ENCODE measurements at places on chromosomes 7 and 10.

DNA sequence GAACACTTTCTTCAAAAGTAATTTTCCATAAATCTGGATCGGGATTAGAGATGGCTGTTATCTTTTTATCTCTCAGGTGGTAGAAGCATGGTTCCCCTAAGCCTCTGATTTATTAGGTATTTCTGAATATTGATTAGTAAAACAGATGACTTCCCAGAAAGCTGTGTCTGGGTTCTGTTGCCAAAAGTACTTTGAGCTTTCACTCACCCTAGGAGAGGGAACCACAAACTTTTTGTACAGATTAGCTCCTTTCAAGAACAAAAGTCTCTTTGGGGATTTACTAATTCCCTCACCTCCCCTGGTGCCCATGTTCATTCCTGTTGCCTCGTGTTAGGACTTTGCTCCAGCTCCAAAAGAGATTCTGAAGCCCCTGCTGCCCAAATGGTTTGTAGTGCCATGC, 46.7 kb upstream of the STRIP2 start:
- no peak for DNase-seq

GRCh38 chr10:14573666-14574261, 200.9 kb downstream of the FAM107B start:
- DNase-seq: no peak

DNA sequence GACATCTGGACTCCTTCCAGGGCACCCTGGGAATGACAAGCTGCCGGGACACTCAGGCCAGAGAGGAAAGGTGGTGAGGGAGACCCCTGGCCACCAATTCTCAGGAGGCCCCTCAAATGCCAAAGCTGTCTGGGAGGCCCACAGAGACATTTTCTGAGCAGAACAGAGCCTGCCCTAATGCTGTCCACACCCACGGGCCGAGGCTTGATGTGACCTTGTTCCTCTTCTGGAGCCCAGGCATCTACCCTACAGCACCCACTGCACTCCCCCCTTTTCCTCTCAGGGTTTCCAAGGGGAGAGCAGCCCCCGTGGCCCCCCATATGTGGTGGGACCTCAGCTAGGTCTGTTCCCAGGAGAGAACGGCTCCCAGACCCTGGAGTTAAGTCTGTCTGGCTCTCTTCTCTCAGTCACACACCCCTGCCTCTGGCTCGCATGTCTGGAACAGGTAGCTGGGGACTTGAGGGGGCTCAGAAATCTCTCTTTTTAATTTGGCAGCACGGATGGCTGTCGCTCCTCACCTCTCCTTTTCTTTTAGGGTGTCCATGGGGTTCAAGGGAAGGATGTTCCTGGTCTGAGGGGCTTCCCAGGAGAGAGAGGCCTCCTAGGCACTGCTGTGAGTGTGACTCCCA, 16.8 kb upstream of the VOPP1 start:
- DNase-seq: no peak

- no peak for DNase-seq
Observed at GRCh38 chr7:133550145-133550544, 297.3 kb downstream of the EXOC4 start.

- no peak for DNase-seq
Observed at GRCh38 chr7:121012919-121013318, 24.4 kb downstream of the CPED1 start.

DNA sequence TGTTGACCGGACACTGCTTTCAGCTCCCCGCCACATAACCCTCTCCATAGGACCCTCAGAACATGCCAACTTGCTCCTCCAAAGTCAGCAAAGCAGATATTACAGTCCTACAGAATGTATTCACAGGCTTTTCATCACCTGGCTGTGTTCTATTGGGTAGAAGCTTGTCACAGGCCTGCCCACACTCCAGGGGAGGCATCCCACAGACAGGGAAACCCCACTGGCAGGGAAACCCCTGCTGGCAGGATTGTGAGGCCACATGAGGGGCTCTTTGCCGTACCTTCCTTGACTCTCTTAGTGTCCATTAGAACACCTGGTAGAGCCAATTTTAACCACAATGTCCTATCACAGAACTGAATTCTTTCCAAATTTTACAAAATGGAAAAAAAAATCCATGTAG, 344.2 kb upstream of the MGMT start:
- DNase-seq: no peak

DNA sequence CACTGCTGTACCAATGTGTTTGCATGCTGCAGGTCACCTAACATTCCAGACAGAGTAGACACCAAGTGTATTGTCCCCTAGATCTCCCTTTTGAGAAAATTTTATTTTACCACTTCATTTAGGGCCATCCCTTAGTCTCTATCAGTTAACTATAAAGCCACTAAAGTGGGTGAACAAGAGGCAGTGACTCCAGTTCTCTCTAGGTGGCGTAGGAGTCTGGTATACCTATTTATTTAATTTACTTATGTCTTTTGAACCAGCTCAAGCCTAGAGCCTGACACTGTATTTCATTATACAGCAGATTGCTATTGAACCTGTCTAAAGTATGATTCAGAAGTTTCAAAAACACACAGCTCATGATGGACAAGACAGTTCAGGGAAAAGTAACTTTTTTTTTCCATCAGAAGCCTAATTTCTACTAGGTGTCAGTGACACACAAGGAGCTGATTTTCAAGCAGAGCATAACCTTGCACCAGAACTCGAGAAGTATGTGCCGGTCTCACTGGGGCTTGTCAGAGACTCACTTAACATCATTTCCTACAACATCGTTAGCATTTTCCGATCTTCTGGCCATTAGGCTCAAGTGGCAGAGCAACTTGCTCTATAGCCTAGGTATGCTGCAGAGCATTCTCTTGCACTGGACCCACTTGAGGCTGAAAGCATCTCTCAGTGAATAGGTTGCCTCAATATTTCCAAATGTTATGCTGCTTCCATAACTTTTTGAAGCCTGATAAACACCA, 175.4 kb downstream of the CDC14C start:
- DNase-seq: no peak

DNA sequence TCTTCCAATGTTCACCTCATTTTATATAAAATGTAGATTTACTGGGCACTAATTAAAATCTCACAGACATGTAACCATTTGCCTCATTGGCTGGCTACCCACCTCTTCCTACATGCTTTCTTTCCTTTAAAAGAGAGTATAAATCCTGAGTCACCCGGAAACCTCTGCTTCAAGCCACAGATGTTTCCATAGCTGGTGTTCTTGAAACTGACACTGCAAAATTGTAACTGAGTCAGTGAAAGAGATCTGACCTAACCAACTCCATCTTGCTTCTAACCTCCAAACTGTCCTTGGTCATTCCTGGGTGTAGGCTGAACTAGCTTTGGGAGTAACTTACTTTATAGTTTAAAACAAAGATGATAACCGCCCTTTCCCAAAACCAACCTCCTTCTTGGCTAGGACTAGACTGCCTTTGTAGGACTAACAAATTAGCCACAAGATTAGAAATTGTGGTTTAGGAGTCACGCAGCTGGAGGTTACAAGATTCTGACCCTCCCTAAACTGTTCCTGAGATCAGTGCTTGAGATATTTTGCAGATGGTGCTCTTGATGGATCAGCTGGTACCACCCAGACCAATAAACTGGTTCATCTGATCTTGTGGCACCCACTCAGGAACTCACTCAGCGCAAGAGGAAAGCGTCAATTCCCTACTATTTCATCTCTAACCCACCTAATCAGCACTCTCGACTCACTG, 33.5 kb downstream of the SVOPL start:
- no peak for DNase-seq

- no peak for DNase-seq
Observed at GRCh38 chr7:45653209-45653907, 79.2 kb downstream of the ADCY1 start.

- no peak for DNase-seq
Observed at GRCh38 chr7:10727636-10728035, 246.0 kb upstream of the PHF14 start.

- no peak for DNase-seq
Observed at GRCh38 chr7:148385009-148385682, 205.4 kb upstream of the C7orf33 start.

- peak; percentile 39 for DNase-seq
Observed at GRCh38 chr10:97676770-97677581, 10.1 kb downstream of the AVPI1 start.

GRCh38 chr7:36158321-36158605, 5.2 kb downstream of the EEPD1 start:
- DNase-seq: no peak

DNA sequence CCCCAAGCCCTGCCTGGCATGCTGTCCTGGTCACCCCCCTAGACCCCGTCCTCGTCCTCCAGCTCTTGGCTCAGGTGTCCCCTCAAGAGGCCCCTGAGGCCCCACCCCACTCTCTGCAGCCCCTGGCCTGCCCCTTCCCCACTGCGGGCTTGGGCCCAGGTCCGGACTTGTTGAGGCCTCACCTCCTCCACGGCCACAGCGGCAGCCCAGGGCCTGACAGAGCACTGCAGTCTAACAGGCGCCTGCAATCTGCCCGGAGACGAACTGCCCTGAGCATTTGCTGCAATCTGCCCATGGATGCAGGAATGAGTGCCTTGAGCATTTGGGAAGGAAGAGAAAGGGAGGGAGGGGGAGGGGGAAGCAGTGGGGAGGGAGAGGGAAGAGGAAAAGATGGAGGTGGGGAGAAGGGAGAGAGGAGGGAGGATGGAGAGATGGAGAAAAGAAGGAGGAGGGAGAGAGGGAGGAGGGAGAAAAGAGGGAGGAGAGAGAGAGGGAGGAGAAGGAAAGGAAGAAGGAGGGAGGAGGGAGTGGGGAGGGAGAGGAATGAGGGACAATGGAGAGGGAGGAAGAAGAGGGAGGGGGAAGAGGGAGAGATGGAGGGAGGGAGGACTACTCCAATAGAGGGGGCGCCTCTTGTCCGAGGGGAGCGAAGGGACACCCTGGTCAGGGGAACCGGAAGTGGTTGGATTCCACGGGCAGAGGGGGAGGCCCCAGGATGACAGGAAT, 73.9 kb downstream of the PDGFA start:
- DNase-seq: no peak

- no peak for DNase-seq
Observed at GRCh38 chr10:73650537-73651331, 5.1 kb downstream of the SYNPO2L start.

GRCh38 chr7:65265933-65266519, 107.6 kb upstream of the ZNF92 start:
- no peak for DNase-seq

GRCh38 chr7:116021237-116021636, 9.3 kb downstream of the TFEC start:
- DNase-seq: no peak

- DNase-seq: no peak
Observed at GRCh38 chr10:90352288-90352687, 505.6 kb downstream of the HTR7 start.

DNA sequence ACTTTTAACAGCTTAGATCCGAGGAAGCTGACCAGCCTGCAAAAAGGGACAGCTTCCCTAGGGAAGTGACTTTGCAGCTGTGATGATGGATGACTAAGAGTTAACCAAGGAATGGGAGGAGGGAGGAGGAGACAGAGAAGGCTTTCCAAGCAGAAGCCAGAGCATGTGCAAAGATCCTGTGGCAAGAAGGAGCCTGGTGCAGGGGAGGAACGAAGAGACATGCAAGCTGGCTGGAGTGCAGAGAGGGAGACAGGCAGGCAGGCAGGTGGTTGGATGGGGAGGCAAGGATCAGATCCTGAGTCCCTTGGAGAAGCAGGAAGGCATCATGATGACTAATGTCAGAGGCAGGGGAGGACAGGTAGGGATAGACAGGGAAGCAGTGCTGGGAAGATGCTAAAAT, 148.8 kb downstream of the PFKFB3 start:
- DNase-seq: no peak

DNA sequence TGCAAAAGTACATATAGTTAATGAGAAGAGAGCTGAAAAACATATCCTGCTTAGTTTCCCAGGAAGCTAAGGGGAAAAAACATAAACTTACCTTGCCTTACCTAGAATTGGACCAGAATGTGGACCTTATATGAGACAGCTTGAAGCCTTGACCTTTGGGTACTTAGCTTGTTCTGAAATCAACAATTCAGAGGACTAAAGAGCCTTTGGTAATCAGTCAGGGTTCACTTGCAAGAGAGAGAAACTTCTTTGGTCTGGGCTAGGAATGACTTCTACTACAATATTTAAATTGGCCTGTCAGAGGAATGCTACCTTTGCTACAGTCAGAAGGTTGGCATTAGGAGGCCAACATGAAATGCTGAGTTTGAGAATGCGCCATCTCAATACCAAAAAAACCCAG, 24.9 kb downstream of the SAMD8 start:
- no peak for DNase-seq

- DNase-seq: no peak
Observed at GRCh38 chr10:4767033-4767814, 58.8 kb upstream of the AKR1E2 start.

DNA sequence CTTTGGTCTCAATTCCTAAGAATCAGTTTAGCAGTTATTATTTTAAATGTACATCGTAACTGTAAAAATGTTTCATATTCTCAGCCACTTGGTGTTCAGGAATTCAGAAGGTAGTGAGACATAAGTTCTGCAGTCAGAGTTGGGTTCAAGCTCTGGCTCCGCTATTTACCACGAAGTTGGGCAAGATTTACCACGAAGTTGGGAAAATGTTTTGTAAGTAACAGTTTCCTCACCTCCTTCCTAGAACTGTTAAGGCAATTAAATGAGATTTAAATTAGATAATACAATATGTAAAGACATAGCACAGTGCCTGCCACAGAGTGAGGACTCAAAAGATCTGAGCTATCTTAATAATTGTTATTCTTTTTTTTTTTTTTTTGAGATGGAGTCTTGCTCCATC, 16.3 kb upstream of the ABLIM1 start:
- no peak for DNase-seq

DNA sequence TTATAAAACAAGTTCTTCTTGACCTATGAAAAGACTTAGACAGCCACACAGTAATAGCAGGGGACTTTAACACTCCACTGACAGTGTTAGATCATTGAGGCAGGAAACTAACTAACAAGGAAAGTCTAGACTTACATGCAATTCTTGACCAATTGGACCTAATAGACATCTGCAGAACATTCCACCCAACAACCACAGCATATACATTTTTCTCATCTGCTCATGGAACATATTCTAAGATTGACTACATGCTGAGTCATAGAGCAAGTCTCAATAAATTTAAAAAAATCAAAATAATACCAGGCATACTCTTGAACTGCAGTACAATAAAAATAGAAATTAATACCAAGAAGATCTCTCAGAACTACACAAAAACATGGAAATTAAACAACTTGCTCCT, 219.5 kb upstream of the HPS1 start:
- no peak for DNase-seq

- DNase-seq: peak; percentile 47
Observed at GRCh38 chr7:44977959-44978335, 868 bp downstream of the MYO1G start.

DNA sequence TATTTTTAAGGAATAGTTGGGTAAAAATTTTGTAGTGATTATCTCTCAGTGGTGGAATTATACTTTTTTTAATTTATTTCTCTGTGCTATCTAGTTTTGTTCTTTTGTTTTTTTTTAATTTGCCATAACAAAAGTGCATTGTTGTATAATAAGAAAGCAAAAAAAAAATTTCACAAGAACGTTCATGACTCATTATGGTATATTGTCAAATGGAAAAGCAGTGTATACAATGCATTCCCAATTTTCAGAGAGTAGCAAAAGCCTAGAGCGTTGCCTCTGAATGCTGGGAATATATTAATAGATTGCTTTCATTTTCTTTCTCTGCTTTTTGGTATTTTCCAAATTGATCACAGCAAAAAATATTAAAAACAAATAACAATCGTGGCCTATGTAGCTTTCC, 46.3 kb upstream of the GPAM start:
- no peak for DNase-seq
